ENCODE measurements at places on chromosomes 7 and 10. TPM values are rescaled to one million over a fixed set of nuclear protein-coding genes. Genes with fewer than 3 reads are reported as not detected.

DNA sequence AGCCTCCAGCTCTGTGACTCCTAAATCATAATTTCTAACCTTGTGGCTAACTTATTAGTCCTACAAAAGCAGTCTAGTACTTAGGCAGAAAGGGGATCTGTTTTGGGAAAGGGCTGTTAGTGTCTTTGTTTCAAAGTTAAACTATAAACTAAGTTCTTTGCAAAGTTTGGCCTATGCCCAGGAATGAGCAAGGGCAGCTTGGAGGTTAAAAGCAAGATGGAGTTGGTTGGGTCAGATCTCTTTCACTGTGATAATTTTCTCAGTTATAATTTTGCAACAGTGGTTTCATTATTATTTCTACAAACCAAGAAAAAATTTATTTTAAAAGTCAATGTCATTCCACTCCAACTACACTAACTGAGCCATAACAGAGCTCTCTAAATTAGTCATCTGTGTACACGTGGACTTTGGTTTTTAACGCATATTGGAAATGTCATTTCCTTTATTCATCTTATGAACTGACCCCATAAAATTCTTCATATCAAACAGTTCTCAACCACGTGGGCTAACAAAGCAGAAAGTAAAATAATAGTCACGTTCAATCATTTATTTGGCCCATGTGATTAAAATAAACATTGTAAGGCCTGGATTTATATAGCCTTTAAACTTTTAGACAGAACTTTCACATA, 143.2 kb upstream of the C7orf33 start:
- DNase-seq, result no peak

DNA sequence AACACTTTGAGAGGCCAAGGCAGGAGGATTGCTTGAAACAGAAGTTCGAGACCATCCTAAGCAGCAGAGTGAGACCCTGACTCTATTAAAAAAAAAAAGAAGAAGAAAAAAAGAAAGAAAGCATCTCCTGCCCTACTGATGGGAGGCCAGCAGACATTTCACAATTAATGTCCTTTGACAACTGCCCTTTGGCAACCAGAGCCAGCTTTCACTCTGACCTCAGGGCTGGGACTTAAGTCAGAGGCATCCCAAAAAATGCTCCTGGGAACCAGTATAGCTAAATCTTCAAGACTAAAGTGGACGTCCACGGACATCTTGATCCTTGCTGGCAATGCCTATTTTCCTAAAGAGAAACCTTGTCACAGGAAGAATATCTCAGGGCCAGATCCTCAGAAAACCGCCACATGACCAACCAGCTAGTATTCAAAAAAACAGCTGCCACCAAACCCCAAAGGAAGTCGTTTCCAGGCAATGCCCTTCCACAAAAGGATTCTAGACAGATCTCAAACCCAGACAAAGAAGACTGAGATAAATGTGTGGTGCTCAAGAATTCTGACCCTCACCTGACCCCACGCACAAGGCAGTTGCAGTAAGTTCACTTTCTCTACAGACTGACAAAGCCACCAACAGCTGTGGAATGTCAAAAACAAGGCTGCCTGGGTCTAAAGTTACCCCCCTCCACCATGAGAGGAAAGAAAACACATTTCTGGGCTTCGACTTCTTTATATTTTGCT, 18.4 kb downstream of the GFRA1 start:
- no peak for DNase-seq

- DNase-seq, result no peak
Measured at GRCh38 chr10:47042780-47043750, 131.8 kb downstream of the PTPN20 start.

- no peak for DNase-seq
Measured at GRCh38 chr7:99788554-99788953, 4.6 kb upstream of the CYP3A4 start.

Gene ACHE
- total RNA-seq, result 0.51 TPM

Gene TUBB8
- total RNA-seq, result 0.29 TPM

DNA sequence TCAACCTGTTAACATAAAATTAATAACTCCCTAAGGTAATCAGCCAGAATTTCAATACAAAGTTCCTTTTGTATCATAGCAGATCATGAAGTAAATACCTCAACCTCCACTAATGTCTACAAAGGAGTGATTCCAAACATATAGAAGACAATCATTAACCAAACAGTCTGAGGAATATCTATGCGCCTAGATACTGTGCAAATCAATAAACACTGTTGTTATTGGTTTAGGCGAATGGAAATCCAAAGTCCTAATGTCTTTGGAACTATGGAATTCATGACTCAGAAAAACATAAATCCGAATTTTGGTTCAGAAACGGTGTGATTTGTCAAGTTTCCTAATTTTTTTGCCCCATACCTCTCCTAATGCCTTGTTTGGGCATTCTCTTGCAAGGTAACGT, 469.7 kb downstream of the PARD3 start:
- DNase-seq, result no peak

GRCh38 chr10:74586088-74586585, 240.3 kb upstream of the KAT6B start:
- no peak for DNase-seq

DNA sequence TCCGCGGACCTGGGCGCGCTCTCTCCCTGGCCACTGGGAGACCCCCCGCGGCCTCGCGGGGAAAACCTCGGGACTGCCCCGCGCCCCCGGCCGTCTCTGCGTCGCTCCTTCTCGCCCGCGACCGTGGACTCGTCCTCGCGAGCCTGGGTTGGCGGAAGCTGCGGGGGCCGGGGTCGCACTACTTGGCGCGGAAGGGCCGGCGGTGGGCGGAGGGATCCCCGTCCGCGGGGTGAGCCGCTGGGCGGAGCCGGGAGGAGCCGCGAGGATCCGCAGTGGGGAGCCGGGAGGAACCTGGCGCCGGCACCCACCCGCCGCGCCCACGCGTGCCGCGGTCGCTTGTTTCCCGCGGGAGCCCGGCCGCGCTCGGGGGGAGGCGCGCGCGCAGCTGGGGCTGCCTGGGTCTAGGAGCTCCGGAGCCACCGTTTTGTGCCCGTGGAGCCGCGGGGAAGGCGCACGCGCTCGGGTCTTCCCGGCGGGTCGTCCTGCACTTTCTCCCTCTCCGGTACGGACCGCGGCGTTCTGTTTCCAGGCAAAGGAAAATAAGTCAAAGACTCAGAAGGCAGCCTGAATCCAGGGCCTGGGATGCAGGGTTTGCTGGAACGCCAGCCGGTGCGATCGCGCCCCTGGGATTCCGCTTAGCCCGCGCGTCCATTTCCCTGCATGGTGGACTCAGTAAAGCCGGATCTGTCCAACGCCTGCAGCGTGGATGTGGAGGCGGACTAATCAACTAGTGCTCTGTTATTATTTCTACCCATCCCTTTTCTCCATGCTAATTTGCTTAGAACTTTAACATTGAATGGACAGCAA, 28.7 kb upstream of the KMT2C start:
- DNase-seq, result peak; percentile 25

DNA sequence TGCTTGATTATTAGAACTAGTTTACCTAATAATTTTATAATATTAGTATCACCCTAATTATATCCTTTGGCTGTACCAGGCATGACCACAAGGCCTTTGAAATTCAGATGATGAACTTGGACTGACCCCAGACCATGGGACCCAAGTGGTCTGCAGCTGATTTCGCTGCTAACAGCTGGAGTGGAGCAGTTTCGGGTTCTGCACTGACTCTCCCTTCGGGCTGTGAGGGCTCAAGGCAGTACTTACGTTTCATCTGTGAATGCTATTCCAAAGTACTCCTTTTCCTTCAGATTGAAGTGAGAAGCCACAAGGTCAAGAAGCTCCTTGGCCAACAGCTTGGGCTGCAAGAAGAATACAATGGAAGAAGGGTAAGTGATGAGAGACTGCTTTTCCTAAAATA, 223.8 kb downstream of the PRPF18 start:
- no peak for DNase-seq

GRCh38 chr10:103498936-103499638, 5.6 kb downstream of the NEURL1 start:
- no peak for DNase-seq

Gene SPDYE2
- not detected for total RNA-seq

Gene FOXI2
- not detected for total RNA-seq

DNA sequence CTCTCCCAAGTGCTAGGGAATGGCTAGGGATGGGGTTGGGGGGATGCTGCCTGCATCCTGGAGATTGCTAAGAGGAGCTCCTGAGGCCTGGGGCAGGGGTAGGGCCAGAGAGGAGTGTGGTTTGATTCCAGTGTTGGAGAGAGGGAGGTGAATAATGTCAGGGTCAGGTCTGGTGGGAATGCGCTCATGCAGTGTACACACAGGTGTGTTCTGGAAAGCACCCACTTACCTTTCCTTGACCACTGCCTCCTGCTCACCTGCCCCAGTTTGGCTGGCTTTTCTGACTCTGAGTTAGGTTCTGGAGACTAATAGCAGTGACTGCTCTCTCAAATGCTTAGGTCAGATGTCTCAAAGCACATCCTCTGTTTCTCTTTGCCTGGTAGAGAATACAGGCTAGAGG, 135.4 kb upstream of the BMPER start:
- no peak for DNase-seq

Gene CPN1
- total RNA-seq, result not detected

DNA sequence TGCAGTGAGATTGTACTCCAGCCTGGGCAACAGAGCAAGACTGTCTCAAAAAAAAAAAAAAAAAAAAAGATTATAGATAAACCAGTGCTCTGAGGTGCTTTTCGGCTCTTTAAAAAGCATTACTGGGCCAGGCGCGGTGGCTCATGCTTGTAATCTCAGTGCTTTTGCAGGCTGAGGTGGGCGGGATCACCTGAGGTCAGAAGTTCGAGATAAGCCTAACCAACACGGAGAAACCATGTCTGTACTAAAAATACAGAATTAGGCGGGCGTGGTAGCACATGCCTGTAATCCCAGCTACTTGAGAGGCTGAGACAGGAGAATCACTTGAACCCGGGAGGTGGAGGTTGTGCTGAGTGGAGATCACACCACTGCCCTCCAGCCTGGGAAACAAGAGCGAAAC, 6.6 kb upstream of the HNRNPF start:
- DNase-seq, result no peak

GRCh38 chr7:2357165-2357564, 2.5 kb downstream of the EIF3B start:
- no peak for DNase-seq

Gene ACTL6B
- total RNA-seq, result not detected

Gene CCL24
- not detected for total RNA-seq

Gene NPSR1
- total RNA-seq, result not detected

GRCh38 chr10:132904181-132904813, 38.1 kb downstream of the CFAP46 start:
- no peak for DNase-seq

GRCh38 chr10:59177031-59177797, 771 bp downstream of the PHYHIPL start:
- peak; percentile 68 for DNase-seq

GRCh38 chr10:130809761-130810515, 501.6 kb downstream of the TCERG1L start:
- DNase-seq, result no peak

DNA sequence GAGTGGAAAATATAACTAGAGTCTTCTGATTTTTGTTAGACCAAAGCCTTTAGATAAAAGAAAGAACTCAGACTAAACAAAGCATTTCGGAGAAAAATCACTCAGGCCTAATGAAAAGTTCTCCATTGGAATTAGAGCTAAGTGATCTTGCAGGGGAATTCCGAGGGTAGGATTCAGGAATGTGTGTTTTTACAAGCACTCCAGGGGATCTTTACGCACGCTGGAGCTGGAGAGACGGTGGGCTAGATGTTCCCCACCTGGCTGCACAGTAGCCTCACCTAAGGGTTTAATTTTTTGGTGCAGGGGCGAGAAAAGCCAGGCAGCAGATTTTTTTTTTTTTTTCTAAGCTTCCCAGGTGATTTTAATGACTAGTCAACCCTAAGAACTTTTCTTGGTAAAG, 7.9 kb upstream of the PAPSS2 start:
- DNase-seq, result no peak

DNA sequence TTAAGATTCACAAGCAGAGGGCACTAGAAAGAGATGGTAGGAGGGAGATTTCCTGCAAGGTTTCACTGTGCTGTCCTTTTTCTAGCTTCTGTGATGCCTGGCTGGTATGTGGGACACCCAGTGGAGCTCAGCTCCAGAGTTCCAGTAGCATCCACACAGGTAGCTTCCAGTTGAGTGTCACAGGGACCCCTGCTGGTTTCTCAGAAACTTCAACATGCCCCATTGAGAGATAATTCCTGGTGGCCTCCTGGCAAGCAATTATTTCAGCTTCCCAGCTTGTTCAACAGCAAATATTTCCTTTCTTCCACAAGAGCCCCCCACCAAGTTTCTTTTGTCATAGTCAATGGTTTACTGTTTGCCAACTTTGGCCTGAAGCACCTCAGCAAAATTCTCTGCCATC, 858.7 kb downstream of the REEP3 start:
- no peak for DNase-seq

Gene CYP2C8
- 0.07 TPM for total RNA-seq

Gene CPA4
- 19.6 TPM for total RNA-seq

GRCh38 chr7:98211221-98211675, at the start of gene BHLHA15:
TSS of gene BHLHA15 (plus strand) at chr7:98211439. CDS start at chr7:98212310, 871 bp downstream.
- DNase-seq, result no peak

DNA sequence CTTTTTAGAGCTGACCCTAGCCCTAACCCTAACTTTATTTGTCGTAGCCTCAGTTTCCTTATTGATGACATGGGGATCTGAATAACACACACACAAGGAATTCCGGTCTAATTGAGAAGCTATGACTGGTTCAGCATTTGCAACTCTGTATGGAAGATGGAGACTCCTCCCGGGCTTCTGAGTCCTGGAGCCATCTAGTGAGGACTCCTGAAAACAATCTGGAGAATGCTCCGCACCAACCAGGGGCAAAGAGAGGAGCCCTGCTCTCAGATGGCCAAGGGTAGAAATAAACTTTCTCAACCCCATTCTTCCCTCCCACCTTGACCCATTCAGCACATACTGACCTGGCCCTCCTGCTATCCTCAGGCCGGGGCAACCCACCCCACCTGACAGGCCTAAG, 26.4 kb downstream of the MBL2 start:
- no peak for DNase-seq

Gene TUBAL3
- total RNA-seq, result not detected

Gene FAM24A
- not detected for total RNA-seq

DNA sequence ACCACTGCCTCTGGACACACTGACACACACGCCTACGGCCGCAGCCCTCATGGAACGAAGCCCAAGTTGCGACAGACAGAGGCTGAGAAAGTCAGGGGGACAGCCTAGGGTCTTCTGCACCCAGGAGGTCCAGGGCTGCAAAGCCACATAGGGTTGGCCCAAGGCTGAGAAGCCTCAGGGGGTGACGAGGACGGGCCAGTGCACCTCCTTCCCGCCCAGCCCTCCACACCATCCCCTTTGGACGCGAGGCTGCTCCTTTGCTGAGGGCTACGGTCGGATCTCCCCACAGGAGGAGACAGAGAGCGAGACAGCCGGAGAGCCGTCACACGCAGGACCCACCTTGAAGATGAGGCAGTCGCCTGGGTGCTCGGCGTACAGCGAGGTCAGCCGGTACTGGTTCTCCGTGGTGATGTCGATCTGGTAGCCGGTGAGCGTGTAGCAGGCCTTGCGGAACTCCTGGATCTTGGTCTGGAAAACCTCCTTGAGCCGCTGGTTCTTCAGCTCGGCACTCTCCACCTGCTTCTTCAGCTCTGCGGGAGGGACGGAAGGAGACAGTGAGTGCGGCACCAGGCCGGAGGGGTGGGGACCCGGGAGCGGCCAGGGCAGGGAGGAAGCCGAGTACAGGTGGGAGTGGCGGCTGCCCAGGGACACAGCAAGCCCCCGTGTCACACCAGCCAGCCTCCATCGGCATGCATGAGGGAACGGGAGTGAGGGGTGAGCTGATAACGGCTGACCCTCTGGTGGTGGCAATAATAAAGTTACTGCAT, 228.0 kb downstream of the ELFN1 start:
- no peak for DNase-seq

Gene HPS1
- total RNA-seq, result 29.2 TPM
